Esophagus squamous epithelium (tissue), 5 donors: ENCODE measurements at places on chromosomes 1 and 21.

- H3K36me3 ChIP-seq: no peaks in the 10 kb centered on the region
- H3K4me1 ChIP-seq: no peaks in the 10 kb centered on the region
- no peak overlapping the region for H3K27ac ChIP-seq
- no peaks in the 10 kb centered on the region for H3K27me3 ChIP-seq
- H3K4me3 ChIP-seq: no peak overlapping the region
- DNase-seq: no peak
These were observed 8.2 kb upstream of the TRIM63 start for GRCh38 chr1:26075421-26076144.

DNA sequence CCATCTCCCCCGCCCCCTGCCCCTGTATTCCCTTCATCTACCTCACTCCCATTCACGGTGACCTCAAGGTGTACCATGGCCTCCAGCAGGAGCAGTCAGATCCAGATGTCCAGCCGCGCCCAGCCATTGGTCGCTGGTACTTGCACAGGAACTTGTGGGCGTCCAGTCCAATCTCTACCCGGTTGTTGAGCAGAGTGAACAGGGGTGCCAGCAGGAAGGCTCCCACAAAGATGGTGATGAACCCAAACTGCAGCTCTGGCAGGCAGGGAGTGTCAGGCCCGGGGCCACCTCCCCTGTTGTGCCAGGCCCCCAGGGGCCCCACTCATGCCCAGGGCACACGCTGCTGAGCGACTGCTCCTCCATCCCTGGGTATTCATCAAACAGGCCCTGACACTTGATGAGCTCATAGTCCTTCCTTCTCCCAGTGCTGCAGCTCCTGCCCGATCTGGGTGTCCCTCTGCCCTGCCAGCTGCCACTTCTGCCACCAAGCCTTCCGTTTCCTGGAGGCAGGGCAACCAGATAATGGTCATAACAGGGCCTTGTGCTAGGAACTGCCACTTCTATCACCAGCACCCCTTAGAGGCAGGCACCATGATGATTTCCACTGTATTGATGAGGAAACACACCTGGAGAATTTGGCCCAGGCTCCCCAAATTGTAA is 5.7 kb upstream of the ARHGEF19 start:
- H3K27me3 ChIP-seq: no peaks in the 10 kb centered on the region
- H3K4me3 ChIP-seq: peak overlapping the region; percentile 58
- H3K36me3 ChIP-seq: no peaks in the 10 kb centered on the region

DNA sequence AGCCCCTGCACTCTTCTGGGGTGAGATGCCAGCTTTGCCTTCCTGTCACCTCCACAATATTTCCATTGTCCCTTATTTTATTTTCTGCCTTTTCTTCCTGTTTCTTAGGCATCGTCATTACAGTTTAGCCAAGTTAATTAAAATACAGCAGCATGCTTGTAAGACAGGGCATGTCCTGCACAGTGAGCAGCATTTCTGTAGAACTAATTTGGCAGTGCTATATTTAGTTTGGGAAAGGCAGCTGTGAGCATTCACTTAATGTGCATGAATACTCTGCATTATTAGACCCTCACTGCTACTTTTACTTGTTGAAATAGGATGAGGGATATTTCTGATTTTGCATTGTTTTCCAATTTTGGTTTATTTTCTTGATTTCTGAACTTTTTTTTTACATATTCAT is 133.3 kb downstream of the KCNK2 start:
- no peaks in the 10 kb centered on the region for H3K36me3 ChIP-seq
- H3K4me3 ChIP-seq: no peak overlapping the region
- DNase-seq: no peak
- no peaks in the 10 kb centered on the region for H3K4me1 ChIP-seq

DNA sequence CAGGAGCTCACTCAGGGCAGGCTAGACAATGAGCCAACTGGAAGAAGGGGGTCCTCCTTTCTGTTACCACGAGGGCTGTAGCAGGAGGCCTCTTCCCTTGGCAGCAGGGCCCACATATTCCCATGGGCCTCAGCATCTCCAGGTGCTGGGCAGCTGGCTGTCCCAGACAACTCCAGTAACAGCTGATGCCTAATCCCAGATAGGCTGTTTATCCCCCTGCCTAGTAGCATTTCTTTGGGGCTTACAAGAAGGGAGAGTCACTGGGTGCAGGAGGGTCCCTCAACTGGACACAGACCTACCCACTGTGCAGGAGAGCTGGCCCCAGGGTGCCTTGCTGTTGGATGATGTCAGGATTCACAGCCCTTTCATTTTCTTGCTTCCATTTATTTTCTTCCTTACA is 278.2 kb downstream of the DSCAM start:
- no peaks in the 10 kb centered on the region for H3K4me1 ChIP-seq
- H3K27me3 ChIP-seq: no peaks in the 10 kb centered on the region
- no peak for DNase-seq
- no peaks in the 10 kb centered on the region for H3K36me3 ChIP-seq
- H3K4me3 ChIP-seq: no peak overlapping the region

- H3K4me1 ChIP-seq: no peaks in the 10 kb centered on the region
- no peak for DNase-seq
- H3K27me3 ChIP-seq: no peaks in the 10 kb centered on the region
These were observed 27.3 kb downstream of the F3 start for GRCh38 chr1:94514095-94514727.

DNA sequence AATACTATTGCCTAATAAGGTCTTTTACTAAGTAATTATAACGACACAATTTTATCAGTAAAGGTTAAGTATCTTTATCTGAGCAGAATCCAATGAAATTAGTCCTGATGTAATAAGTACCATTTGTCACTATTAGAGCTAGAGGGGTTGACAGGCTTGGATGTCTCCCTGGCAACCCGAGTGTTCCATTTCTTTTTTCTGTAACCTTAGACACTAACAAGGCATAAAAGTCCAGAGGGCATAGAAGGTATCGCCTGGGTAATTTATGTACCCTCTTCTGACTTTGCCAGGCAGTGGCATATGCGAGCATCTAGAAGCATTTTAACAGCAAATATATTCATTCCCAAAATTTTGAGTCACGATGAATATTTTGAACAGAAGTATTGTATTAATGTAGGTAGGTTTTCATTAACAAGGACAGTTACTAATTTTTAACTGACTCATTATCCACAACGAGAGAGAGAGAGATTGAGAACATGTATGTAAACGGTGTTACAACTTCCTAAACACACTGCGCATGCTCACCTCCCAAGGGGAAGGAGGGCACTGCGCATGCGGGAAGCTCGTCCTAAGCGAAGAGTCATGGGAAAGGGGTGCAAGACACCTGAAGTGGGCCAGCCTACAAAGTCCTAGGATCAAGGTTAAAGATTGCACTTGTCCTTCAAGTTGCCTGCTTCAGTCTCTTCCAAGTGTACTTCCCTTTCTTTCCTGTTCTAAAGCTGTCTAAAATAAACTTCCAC is 423.9 kb downstream of the DSCAM start:
- H3K27me3 ChIP-seq: no peaks in the 10 kb centered on the region
- H3K4me3 ChIP-seq: no peak overlapping the region
- no peaks in the 10 kb centered on the region for H3K4me1 ChIP-seq
- H3K27ac ChIP-seq: no peak overlapping the region

GRCh38 chr1:59879574-59879973 is 47.0 kb downstream of the CYP2J2 start:
- H3K27me3 ChIP-seq: no peaks in the 10 kb centered on the region
- no peak overlapping the region for H3K4me3 ChIP-seq
- no peak for DNase-seq
- no peak overlapping the region for H3K27ac ChIP-seq
- peaks cover 14% of the 10 kb centered on the region for H3K36me3 ChIP-seq

DNA sequence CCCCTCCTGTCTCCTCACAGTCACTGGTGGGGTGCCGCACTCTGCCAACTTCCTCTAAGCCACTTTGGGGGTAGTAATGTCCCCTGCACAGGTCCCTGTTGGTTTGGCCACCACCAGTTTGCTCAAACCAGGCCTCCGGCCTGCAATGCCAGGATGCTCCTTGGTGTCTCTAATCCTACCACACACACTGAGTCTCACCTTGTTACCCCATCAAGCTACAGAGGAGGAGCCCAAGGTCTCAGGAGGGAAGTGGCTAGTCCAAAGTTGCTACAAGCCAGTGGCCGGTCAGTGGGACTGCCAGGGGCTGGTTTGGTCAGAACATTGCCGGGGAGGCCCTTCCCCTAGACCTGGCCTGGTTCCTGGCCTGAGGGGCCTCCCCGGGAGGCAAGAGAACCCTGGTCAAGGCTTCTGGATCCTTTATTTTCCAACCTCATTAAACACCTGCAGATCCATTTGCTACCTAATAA is 21.5 kb upstream of the LRP8 start:
- no peak for DNase-seq
- H3K27ac ChIP-seq: no peak overlapping the region

GRCh38 chr1:2926447-2927055 is 94.7 kb upstream of the ACTRT2 start:
- no peaks in the 10 kb centered on the region for H3K36me3 ChIP-seq
- H3K27me3 ChIP-seq: no peaks in the 10 kb centered on the region
- no peak overlapping the region for H3K27ac ChIP-seq
- no peak overlapping the region for H3K4me3 ChIP-seq
- H3K4me1 ChIP-seq: no peaks in the 10 kb centered on the region

GRCh38 chr1:169886931-169887330 is 6.8 kb downstream of the SCYL3 start:
- H3K4me1 ChIP-seq: peaks cover 12% of the 10 kb centered on the region
- H3K4me3 ChIP-seq: no peak overlapping the region
- no peak overlapping the region for H3K27ac ChIP-seq
- H3K36me3 ChIP-seq: no peaks in the 10 kb centered on the region
- DNase-seq: no peak

DNA sequence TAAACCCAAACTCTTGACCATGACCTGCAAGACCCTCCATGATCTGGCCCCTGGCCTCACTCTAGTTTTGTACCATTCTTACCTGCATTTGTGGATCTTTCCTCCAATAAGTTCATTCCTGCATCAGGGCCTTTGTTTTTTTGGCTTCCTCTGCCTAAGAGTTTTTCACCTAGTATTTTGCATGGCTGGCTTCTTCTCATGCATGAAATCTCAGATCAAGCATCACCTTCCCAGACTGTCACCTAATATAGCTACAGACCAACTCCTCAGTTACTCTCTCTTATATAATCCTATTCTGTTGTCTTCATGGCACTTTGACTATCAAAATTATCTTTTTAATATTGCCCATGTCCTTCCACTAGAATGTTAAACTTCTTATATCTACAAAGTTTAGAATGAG is 54.2 kb downstream of the BTBD8 start:
- DNase-seq: no peak
- no peak overlapping the region for H3K27ac ChIP-seq
- no peaks in the 10 kb centered on the region for H3K27me3 ChIP-seq
- H3K4me3 ChIP-seq: no peak overlapping the region
- H3K4me1 ChIP-seq: no peaks in the 10 kb centered on the region
- H3K36me3 ChIP-seq: no peaks in the 10 kb centered on the region

DNA sequence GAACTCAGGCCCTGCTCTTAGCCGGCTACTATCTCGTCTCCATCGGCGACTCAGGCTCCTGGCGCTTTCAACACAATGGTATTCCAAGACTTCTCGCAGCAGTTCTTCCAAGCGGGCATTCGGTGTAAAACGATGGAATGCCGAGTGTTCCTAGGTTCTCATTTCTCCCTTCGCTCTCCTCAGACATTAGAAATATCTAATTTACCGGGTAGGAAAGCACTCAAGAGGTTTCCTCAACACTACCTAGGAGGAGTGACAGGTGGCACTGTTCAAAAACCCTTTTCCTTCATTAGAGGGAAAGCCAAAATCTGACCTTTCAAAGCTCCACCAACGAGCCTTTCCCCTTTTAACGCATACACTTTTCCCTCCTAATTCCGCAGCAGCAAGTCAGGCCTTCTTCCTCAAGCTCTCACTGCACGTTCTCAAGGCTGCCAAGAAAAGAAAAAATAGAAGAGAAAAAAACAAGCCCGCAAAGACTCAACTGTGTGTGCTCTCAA is 601 bp downstream of the UBE2G2 start:
- H3K27ac ChIP-seq: peak overlapping the region; percentile 77
- DNase-seq: no peak
- H3K36me3 ChIP-seq: peaks cover 6% of the 10 kb centered on the region

DNA sequence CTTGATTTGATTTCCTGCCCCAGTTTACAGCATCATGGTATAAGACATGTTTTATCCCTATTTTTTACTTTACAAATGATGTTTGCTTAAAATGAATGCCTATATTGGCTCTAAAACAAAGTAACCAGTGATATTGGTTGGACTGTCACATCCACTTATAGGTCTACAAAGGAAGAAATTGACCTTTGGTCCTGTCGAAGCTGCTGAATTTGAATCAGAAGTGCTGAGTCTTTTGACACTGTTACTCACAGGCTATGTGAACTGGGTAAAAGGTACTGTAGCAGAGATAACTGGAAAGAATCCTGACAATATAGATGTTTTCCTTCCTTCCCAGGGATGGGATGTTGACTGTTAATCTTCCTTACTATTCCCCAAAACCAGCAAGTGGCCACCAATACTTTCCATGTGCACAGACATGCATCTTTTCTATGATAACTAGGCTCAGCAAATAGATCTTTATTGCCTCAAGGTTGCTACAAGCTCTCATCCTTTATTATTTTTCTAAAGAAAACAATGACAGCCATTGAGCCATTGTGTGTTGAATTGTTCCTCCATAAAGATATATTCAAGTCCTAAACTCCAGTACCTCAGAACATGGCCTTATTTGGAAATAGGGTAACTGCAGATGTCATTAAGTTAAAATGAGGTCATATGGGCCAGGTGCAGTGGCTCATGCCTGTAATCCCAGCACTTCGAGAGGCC is 175.9 kb upstream of the NR5A2 start:
- H3K36me3 ChIP-seq: no peaks in the 10 kb centered on the region
- H3K27ac ChIP-seq: no peak overlapping the region
- no peak overlapping the region for H3K4me3 ChIP-seq
- H3K4me1 ChIP-seq: no peaks in the 10 kb centered on the region
- DNase-seq: no peak

GRCh38 chr1:112141923-112142322 is 152.5 kb upstream of the KCND3 start:
- H3K36me3 ChIP-seq: no peaks in the 10 kb centered on the region
- no peaks in the 10 kb centered on the region for H3K27me3 ChIP-seq
- H3K27ac ChIP-seq: no peak overlapping the region
- DNase-seq: no peak
